ENCODE measurements at places on chromosomes 1 and 21. TPM values are rescaled to one million over a fixed set of nuclear protein-coding genes. Genes with fewer than 3 reads are reported as not detected.

The CCDC30 gene
- total RNA-seq = 10.2 TPM

The PPIAL4G gene
- total RNA-seq = not detected

The KCND3 gene
- total RNA-seq = 5.5 TPM

The C1QA gene
- 935 TPM for total RNA-seq

The MIXL1 gene
- total RNA-seq = 0.38 TPM

The RGS7 gene
- total RNA-seq = 0.21 TPM

The PLXNA2 gene
- total RNA-seq = 83.9 TPM

The LCE1F gene
- not detected for total RNA-seq

The DCDC2B gene
- 3.2 TPM for total RNA-seq

The UBL4B gene
- not detected for total RNA-seq

The FBLIM1 gene
- total RNA-seq = 20.1 TPM

The ANGPTL3 gene
- not detected for total RNA-seq

DNA sequence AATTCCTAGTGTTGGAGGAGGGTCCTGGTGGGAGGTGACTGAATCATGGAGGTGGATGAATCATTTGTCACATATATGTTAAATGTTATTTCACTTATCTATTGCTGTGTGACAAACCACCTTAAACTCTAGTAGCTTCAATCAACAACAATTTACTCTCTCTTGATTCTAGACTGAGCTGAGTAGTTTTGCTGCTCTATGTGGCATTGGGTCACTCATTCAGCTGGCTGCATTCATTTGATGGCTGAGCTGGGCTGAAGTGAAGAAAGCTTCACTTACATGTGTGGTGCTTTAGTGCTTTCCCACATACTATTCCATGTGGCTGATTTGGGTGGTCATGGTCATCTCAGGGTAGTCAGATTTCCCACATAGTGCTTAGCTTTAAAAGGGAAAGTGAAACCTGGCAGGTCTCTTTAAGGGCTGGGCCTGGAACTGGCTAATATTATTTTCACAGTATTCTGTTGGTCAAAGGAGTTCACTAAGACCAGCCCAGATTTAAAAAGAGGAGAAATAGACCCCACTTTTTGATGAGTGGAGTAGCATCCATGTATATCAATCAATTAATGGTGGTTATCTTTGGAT, 10.5 kb downstream of the DNAH14 start:
- no peak overlapping the region for H3K27ac ChIP-seq
- no peak overlapping the region for H3K4me3 ChIP-seq
- no peaks in the 10 kb centered on the region for H3K27me3 ChIP-seq
- no peak for DNase-seq
- H3K4me1 ChIP-seq = no peaks in the 10 kb centered on the region

DNA sequence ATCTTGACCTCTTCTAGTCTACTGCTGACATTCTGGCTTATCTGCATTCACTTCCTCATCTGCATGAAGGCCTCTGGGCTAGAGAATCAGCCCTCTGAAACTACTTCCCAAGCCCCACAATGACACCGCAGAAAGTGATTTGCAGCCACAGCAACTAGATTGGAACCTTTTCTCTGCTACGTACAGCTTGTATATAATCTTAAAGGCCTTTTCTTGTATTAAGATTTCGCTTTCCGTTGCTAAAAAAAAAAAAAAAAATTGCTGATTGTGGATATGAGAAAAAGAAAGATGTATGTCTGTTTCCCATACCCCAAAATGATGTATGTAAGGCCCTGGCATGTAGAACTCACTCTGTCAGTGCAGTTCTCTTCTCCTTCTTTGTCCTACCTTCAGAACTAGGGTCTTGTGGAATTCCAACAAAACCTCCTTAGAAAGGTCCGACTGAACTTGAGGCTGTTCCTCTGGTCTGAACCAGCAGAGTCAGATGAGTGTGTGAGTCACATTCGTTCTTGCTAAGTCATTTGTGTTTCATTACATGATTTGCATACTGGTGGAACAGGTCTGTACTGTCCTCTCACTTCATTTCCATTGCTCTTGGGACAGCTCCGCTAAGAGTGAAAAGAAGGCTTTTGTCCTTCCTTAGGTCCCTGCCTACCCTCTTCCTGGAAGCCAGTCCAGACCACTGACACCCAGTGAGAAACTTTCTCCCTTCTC, 62.7 kb downstream of the PLPP3 start:
- H3K36me3 ChIP-seq = peaks cover 20% of the 10 kb centered on the region
- H3K27ac ChIP-seq = peak overlapping the region; percentile 61
- no peak overlapping the region for H3K4me3 ChIP-seq
- peaks cover 36% of the 10 kb centered on the region for H3K4me1 ChIP-seq

- H3K36me3 ChIP-seq = peaks cover 53% of the 10 kb centered on the region
- DNase-seq = no peak
- no peak overlapping the region for H3K4me3 ChIP-seq
Measured at GRCh38 chr1:9753121-9753531, 70.6 kb downstream of the CLSTN1 start.

DNA sequence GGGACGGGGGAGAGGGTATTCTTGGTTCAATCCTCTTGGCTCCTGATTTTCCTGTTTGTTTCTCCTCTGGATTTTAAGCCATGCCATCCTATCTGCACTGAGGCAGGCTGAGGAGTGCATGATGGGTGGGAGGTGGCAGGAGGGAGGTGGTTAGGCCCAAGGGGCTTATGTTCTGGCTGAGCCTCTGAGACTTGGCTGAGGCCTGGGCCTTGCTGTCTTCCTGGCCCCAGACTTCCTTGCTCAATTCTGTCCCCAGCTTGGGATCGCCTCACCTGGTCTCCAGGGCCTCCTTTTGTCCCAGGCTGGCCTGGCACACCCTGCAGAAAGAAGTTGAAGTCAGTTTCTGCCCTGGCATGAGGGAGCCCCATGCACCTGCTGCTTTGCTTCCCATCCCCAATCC, 11.2 kb downstream of the COL9A2 start:
- no peak for DNase-seq
- no peak overlapping the region for H3K4me3 ChIP-seq
- no peak overlapping the region for H3K27ac ChIP-seq
- H3K4me1 ChIP-seq = no peaks in the 10 kb centered on the region
- no peaks in the 10 kb centered on the region for H3K36me3 ChIP-seq

DNA sequence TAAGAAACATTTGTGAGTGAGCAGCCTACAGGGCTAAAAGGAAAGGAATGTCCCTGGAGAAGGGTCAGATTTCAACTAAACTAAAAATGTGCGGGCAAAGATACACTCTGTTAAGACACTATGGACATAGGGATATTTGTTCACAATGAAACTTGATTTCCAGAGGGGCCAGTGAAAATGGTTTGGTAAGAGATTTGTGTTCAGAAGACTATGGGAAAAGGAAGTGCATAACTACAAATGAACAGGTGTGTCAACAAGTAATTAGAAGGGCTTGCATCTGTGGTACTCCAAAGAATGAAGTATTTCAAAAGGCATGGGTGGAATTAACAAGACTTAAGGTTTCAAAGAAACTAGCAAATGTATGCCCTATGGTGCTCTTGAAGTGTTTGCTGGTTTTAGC, 60.4 kb downstream of the NME7 start:
- no peak for DNase-seq
- no peaks in the 10 kb centered on the region for H3K36me3 ChIP-seq

GRCh38 chr1:16112596-16113555, 39.4 kb upstream of the FAM131C start:
- no peak for DNase-seq
- H3K4me3 ChIP-seq = no peak overlapping the region
- H3K27me3 ChIP-seq = no peaks in the 10 kb centered on the region
- no peaks in the 10 kb centered on the region for H3K36me3 ChIP-seq

DNA sequence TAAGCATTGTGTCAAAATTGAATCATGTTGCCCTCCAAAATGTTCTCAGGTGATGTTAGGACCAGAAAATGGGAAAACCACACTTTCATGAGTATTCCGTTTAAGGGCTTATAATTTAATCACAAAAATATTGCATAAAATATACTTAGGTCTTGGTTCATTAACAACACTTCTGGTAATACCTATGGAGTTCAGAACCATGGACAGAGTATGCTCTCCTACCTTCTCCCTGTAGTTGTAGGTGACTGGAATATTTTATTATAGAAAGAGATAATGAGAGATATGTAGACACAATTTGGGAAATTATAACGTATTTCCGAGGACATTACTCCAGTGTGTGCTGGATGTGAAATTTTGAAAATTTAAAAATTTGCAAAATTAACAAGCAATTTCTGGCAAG, 232.5 kb downstream of the NCAM2 start:
- no peak overlapping the region for H3K4me3 ChIP-seq
- DNase-seq = no peak
- H3K27ac ChIP-seq = no peak overlapping the region
- no peaks in the 10 kb centered on the region for H3K27me3 ChIP-seq
- H3K4me1 ChIP-seq = no peaks in the 10 kb centered on the region
- H3K36me3 ChIP-seq = no peaks in the 10 kb centered on the region

GRCh38 chr21:41166884-41167283, 1.1 kb upstream of the BACE2 start:
- peak overlapping the region; percentile 75 for H3K4me3 ChIP-seq
- no peak for DNase-seq
- peak overlapping the region; percentile 85 for H3K27ac ChIP-seq

- no peaks in the 10 kb centered on the region for H3K36me3 ChIP-seq
- no peak overlapping the region for H3K27ac ChIP-seq
- H3K27me3 ChIP-seq = peaks cover 4% of the 10 kb centered on the region
- no peaks in the 10 kb centered on the region for H3K4me1 ChIP-seq
- no peak for DNase-seq
- no peak overlapping the region for H3K4me3 ChIP-seq
Measured at GRCh38 chr1:44608141-44608540, 66.1 kb downstream of the TMEM53 start.

DNA sequence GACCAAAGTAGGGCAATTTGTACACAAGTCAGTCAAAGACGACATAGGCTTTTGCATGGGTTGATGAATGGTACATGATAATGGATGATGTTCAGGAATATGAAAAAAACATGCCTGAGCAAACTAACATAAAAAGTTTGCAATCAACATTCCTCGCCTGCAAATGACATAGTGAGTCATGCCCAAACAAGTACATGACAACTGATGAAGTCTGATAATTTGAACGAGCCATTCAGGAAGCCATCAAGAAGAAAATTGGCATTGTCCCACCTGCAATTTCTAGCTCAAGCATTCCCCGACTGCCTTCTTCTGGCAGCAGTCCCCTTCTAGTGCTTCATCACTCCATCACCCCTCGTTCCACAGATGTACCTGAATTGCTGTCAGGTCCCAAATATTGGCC, 118.4 kb upstream of the NR5A2 start:
- H3K27ac ChIP-seq = no peak overlapping the region
- no peaks in the 10 kb centered on the region for H3K36me3 ChIP-seq
- H3K4me3 ChIP-seq = no peak overlapping the region
- no peaks in the 10 kb centered on the region for H3K27me3 ChIP-seq

DNA sequence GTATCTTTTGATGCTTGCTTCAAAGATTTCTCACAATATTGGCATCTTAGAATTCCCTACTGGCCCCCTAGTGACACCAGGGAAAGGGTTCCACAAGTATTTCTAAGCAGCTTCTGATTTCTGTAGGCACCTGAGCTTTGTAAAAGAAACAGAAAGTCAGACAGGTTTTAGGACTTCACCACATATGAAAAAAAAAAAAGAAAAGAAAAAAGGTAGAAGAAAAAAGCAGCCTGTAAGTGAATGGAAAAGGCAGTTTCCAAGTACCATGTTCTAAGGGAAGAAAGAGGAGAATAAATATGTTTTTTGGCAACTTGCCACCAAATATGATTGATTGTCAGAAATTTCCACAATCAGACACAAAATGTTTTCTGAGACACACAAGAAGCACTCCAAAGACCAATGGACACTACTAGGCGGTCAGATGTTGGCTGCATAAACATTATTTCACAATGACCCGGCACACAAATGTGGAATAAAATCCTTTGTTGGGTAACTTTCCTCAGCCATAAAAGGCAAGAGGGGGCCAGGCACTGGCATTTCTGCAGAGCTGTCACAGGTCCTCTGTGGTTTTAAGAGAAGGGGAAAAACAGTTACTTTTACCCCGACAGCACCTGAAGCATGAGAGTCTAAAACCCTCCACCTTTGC, 12.7 kb upstream of the CPLANE2 start:
- H3K27ac ChIP-seq = peak overlapping the region; percentile 59
- H3K27me3 ChIP-seq = no peaks in the 10 kb centered on the region
- peaks cover 64% of the 10 kb centered on the region for H3K36me3 ChIP-seq
- H3K4me3 ChIP-seq = no peak overlapping the region

Data from lower lobe of right lung (tissue), 2 donors.